NCI-H82 (cell line): ENCODE measurements at places on chromosomes 4 and X.

DNA sequence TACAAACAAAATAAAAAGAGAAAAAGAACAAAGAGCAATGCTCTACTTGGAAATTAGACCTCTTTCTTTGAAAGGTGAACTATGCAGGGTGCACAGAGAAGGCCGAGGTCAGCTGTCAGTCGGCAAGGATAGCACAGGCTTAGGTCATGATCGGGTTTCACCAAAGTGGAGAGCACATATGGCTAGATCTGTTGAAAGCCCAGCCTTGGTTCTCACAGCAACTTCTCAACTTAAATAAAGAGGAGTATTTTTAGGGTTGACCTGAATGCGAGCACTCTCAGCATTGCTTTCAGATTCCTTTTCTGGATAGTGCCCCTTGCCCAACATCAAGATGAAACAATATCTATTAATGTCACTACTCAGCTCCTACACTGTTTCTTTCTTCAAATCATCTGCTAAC, 122.9 kb upstream of the GPC4 start:
- DNase-seq: no peak

DNA sequence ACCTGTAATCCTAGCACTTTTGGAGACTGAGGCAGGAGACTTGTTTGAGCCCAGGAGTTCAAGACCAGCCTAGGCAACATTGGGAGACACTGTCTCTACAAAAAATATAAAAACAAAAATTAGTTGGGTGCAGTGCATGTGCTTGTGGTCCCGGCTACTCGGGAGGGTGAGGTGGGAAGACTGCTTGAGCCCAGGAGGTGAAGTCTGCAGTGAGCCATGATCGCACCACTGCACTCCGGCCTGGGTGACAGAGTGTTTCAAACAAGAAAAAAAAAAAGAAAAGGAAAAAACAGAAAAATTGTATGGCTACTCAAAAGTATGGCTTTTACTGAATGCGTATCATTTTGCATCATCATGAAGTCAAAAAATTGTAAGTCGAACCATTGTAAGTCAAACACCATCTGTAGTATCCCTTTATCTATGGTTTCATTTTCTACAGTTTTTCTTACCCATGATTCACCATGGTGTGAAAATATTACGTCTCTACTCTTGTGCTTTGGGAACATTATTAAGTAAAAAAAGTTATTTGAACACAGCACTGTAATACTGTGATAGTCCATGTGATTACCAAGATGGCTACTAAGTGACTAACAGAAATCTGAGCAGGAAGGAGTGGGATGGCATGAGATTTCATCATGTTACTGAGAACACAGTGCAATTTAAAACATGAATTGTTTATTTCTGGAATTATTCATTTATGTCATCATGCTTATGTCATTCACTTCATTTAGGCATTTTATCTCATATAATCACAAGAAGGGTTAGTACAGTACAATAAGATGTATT, 26.5 kb upstream of the MANBA start:
- no peak for DNase-seq

DNA sequence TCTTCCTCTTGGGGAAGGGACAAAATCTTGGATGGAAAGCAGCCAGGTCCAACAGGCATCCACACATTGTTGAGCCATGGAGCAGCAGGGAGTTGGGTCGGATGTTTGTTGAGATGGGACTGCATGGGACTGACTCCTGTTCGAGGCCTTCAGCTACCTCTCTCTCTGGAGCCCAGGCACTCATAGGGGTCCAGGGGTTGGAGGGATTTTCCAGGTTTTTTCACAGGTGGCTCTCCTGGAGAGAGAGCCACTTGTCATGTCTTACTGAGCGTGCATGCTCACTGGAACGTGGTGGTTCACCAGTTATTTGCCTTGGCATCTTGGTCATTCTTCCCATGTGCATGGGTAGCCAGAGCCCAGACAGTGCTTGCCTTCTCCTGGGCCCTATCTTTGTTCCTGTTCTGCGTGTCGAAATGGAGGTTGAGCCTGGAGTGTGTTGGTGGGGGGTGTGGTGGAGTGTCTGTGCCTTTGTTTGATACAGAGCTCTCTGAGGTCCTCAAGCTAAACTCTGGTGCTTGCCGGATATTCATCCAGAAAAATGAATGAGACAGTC, 60.6 kb downstream of the NBDY start:
- no peak for DNase-seq

DNA sequence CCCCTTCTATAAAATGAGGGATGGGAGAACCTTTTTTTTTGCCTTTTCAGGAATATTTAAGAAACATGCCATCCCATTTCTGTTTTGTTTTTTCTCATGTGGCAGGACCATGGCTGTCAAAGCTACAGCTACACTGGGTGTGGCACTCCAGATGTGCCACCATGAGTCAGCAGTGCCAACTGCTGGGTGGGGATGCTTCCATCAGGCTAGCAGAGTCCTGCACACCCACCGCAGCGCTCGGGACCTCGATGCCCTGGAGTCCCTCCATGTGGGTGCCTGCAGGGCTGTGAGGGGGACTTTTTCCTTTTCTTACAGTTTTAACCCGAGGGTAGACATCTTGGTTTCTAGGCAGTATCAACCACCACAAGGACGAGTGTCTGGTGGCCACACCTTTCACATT, 352.6 kb downstream of the NR3C2 start:
- no peak for DNase-seq

- DNase-seq: no peak
Observed at GRCh38 chr4:86011117-86011516, 348.7 kb downstream of the MAPK10 start.

GRCh38 chrX:65598559-65599147, 64.1 kb upstream of the LAS1L start:
- DNase-seq: no peak

- no peak for DNase-seq
Observed at GRCh38 chrX:153214934-153215333, 35.9 kb downstream of the MAGEA1 start.

DNA sequence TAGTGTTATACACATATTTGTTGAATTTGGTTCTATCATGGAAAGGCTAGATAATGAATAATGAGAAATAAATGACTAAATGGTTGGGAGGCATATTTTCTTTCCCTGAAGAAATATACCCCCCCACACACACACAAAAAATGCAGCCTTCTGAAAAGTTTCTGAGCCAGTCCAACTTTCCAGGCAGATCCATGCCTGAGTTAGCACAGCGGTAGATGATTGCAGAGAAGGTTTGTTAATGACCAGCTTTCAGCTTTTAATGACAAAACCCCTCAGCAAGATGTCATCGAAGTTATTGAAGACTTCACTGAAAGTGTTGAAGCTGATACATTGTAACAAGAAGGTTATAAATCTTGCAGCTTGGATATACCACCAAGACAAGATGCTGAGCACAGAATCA, 61.4 kb downstream of the GBA3 start:
- DNase-seq: no peak
